ENCODE measurements at places on chromosomes 7 and 10.

GRCh38 chr10:110310741-110311140 lies 6.0 kb upstream of the SMNDC1 start:
- DNase-seq: no peak

GRCh38 chr10:77223526-77224460 lies 413.8 kb downstream of the KCNMA1 start:
- peak; percentile 13 for DNase-seq

DNA sequence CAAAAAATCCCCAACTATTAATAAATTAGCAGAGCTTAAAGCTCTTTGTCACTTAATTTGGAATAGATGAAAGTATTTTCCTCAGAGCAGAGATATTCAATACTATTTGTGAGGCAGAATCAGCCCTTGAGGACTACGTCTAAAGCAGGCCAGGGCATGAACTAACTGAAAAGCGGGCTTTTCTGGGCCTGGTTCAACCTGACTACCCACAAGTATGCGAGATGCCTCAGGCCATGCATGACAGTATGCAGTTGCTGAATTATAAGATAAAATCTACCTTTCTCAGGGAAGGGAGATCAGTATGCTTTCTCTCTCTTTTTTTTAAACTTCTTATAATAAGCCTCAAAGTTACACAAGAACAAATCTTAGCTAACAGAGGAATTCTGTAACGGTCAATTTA lies 20.1 kb downstream of the TMEM168 start:
- no peak for DNase-seq

- DNase-seq: peak; percentile 82
These were observed 1.0 kb upstream of the CBLL1 start for GRCh38 chr7:107742678-107743566.

- no peak for DNase-seq
These were observed 34.9 kb upstream of the TMEM248 start for GRCh38 chr7:66886152-66886551.

- no peak for DNase-seq
These were observed 31.1 kb downstream of the TAX1BP1 start for GRCh38 chr7:27771111-27771510.

All from NCI-H2171 (cell line).